ENCODE measurements at places on chromosomes 6 and 20.
A peak's percentile ranks its signal among the peaks of the same experiment; 100 is the strongest.

GRCh38 chr6:107670792-107671199, 153.3 kb downstream of the SCML4 start:
- DNase-seq: peak; percentile 6

DNA sequence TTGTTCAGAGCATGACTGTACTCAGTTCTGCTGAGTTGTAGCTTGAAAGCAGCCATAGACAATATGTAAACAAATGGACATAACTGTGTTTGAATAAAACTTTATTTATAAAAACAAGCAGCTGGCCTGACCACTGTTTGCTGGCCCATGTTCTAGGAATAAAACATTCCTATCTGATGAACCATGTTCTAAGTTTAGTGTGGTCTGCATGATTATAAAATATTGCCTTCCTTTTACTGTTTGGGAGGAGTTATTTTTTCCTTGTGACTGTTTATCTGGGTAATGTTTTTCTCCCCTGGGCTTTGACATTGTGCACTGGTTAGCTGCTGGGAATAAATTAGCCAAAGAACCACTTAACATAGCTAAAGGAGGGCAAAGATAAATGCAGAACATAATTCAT, 55.1 kb downstream of the CDS2 start:
- no peak for DNase-seq

DNA sequence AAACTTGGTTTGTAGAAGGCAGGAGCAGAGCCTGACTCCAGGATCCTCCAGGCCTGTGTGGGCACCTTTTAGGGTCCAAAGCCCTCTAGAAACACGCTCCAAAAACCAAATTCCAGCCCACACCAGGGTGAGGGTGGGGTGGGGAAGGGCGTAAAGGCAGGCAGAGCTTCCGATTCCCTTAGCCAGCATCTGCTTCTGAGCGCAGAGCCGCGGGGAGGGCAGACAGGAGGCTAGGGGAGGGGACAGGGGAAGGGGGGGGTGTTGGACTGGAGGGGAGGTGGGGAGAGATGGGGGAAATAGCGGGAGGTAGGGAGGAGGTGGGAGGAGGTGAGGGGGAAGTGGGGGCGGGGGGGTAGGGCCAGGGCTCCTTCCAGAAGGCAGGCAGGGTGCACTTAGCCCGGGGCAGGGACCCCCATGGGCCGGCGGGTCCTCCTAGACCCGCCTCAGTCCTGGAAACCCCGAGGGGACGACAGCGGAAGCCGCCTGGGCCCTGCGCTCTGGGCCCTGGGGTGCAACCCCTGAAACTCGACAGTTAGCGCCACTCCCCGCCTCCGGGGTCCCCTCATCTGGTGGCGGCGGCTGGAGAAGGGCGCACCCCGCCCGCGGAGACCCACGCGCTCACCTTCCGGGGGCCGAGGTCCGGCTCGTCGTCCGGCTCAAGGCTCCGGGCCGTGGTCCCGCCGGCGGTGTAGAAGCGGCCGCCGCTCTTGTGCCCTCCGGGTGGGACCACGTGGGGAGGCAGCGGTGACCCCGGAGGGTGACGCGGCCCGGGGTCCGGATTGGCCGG, 22.0 kb upstream of the FRMD1 start:
- DNase-seq: no peak

GRCh38 chr20:9298906-9299305, 215.5 kb upstream of the LAMP5 start:
- DNase-seq: no peak

GRCh38 chr6:169944061-169944337, 192.6 kb downstream of the ERMARD start:
- DNase-seq: no peak

GRCh38 chr6:152727507-152727906, 23.1 kb upstream of the VIP start:
- no peak for DNase-seq

GRCh38 chr6:35149891-35150566, 8.9 kb upstream of the TCP11 start:
- DNase-seq: no peak

GRCh38 chr6:26211963-26212362, 124.7 kb downstream of the HFE start:
- no peak for DNase-seq

DNA sequence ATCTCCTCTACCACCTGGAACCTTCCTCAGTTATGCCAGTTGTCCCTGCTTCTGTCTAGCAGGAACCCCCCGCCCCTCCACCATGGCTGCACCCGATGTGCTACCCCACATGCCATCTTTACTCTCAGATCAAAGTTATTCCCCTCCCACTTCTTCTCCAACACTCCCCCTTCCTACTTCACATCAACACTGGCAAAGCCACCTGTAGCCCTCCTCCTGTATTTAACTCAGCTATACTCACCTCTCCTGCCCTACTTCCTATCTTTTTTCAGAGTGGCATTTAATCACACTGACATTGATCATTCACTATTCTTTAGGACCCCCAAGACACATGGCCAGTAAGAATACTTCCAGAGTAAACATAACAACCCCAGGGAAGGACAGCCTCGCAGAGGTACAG, 84.3 kb downstream of the MBOAT1 start:
- no peak for DNase-seq

- DNase-seq: no peak
Measured at GRCh38 chr20:1656844-1657243, 735 bp downstream of the SIRPG start.

GRCh38 chr6:72950114-72950860, 275.0 kb downstream of the KHDC1L start:
- no peak for DNase-seq

DNA sequence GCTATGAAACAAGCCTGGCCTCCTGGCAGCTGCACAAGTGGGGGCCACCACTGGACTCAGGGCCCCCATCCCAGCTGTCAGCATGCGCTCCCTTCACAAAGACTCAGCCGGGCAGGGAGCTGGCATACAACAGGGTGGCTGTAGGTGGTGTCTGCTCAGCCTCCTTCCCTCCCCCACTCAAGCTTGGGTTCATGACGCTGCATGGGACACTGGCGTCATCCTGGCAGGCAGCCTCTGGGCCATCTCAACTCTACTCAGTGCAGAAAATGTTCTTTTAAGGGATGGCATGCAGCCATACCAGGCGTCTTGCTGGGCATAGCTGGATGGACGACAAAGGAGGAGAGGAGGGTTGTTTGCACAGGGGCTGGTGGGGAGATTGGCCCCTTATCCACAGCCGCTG, 30.5 kb downstream of the SAYSD1 start:
- no peak for DNase-seq

DNA sequence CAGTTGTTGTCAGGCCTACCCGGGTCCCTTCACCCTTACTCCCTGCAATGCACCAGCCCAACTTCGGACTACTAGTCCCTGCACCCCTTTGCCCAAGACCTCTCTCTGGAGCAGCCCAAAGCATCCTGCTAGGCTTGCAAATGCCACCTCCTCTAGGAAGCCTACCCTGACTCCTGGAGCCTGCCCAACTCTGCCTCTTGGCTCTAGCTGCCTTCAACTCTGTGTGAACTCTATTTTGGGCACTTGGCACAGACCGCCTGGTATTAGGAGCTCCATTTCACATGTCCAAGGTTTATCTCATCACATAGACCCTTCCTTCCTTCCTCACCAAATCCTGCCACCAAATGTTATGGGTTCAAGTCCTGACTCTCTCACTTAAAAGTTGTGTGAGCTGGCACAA, 80.6 kb downstream of the MDGA1 start:
- DNase-seq: no peak

DNA sequence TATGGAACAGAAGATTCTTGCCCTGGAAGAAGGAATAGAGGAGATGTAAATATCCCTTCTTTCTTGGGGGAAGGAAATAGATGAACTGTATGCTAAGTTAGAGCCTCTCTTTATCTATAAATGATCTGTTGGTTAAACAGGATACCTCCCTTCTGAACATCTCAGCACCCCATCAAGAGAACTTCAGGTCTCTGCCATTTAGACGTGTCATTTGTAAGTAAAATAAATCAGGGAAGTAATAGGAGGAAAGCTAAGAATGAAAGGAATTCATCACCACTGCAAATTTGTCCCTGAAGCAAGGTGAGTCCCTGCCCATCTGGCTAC, 42.5 kb upstream of the TNFAIP3 start:
- DNase-seq: no peak

- DNase-seq: no peak
Measured at GRCh38 chr6:139743664-139744437, 369.4 kb upstream of the CITED2 start.

DNA sequence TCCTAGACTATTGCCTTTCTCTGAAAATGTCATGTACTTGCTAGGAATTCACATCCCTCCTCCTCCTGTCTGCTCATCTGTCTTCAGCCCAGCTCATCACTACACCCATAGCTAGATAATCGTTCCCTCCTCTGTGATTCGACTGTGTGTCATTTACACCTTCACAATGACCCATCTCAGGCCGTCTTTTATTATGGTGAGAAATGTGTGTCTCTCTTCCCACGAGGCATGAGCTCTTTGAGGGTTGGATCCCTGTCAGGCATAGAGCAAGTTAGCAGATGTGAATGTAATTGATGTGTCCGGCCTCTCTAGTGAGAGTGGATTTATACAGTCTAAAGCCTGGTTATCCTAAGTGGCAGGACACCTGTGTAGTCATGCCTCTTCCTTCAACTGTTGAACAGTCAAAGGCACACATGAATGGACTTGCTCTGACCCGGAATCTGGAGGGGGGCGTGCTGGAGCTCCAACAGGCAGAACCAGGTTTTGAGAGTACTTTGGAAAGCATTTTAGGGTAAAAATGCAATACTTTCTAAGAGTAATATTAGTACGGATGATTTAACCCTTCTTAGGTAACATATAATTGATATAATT, 182.1 kb downstream of the UTRN start:
- no peak for DNase-seq

DNA sequence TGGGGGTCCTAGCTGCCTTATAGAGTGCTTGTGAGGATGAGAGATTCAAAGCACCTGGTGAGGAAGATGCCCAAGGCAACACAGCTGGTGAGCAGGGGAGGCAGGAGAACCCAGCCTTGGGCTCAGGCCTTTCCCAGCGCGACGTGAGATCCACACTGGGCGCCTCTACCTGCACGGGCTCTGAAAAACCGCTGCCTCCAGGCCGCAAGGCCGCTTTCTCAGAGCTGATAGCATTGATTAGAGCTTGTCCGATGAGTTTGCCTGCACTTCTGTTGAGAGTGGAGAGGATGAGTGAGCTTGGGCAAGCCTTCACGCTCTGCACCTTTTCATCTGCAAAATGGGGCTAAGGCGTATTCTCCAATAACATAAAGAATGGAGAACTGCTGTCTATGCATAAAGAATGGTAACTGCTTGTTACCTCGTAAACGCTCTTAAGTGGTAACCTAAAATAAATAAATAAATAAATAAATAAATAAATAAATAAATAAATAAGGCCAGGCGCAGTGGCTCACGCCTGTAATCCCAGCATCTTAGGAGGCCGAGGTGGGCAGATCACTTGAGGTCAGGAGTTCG, 916 bp downstream of the PABPC1L start:
- no peak for DNase-seq

- DNase-seq: peak; percentile 80
Measured at GRCh38 chr6:41591859-41592502, 45.8 kb downstream of the FOXP4 start.

DNA sequence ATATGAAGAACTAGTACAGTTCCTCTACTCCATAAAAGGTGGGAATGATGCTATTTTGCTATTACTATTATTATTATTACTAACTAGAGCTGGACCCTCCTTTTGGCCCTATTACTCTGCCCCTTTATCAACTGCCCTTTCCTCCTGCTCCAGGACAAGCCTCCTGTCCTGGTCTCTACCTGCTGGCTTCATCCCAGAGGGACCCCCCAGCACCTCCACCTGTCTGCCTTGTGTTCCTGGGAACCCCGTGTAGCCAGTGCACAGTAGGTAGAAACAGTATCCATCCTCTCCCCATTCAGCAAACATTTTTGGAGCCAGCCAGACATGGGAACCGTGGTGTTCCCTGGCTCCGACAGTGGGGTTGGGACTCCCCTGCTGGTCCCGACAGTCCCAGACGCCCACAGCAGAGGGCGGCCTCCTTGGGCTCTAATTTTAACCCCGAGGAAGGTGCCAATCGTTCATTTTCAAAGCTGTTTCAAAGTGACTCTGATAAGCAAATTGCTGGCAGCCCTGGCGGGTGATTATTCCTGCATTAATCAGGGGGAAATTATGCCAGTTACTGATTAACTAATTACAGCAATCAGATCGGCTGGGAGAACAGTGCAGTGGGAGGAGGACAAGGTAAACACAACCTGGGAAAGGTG, 44.2 kb upstream of the MDGA1 start:
- no peak for DNase-seq

DNA sequence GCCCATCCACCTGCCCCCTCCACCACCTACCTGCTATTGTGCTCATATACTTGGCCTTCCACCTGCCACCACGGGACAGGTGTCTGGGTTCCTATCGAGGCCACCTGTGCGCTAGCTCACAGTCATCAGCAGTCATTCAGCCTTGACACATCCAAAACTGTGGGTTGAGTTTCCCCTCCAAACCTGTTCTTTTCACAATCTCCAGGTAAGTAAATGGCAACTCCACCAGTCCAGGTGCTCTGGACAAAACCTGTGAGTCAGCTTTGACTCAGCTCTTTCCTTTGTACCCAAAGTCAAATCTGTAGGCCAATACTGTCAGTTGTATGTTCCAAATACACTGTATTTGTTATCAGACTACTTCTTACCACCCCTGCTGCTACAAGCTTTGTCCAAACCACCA, 52.6 kb downstream of the SPTLC3 start:
- DNase-seq: no peak

- DNase-seq: no peak
Measured at GRCh38 chr6:44842616-44843015, 455.1 kb downstream of the CDC5L start.

GRCh38 chr20:48482790-48483189, 345.0 kb downstream of the PREX1 start:
- DNase-seq: no peak

DNA sequence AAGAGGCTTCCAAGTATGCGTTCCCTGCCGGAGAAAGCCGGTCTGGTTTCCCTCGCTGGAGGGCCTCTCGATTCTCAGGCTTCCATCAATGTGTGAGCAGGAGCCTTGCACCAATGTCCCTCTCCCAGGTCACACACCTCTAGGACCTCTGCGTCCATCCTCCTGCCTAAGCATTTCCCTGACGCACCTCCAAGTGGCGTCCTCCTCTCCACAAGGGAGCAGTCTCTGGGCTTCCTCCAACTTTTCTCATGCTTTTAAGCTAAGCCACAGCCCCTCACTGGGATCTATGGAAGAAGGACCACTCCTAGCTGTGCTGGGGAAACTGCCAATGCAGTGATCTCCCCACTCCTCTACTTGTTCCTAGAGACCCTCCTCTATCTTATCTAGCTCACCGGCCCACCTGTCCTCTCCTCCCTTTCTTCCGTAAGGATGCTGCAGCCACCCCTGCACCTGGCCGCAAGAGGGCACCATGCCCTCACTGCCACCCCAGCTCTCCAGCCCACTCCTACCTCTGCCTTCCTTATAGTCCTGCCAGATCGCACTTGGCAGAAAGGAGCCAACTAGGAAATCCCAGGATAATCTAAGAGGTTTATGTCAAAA, 258.7 kb downstream of the LRFN2 start:
- DNase-seq: peak; percentile 5

GRCh38 chr20:32477594-32478512, 107.3 kb downstream of the NOL4L start:
- no peak for DNase-seq

GRCh38 chr6:112663698-112664097, 316.6 kb downstream of the RFPL4B start:
- DNase-seq: no peak

- DNase-seq: no peak
Measured at GRCh38 chr6:3878048-3878666, 29.0 kb downstream of the FAM50B start.

GRCh38 chr6:13338038-13338437, 9.7 kb upstream of the TBC1D7 start:
- no peak for DNase-seq

GRCh38 chr6:3747100-3747737, 4.3 kb downstream of the PXDC1 start:
- no peak for DNase-seq

- DNase-seq: no peak
Measured at GRCh38 chr20:50995506-50995905, 27.4 kb downstream of the KCNG1 start.

All from activated naive CD4-positive, alpha-beta T cell treated with Interleukin-2 at 50 U/mL for 16 hours (primary cell).